ENCODE measurements at places on chromosomes 7 and 10.

DNA sequence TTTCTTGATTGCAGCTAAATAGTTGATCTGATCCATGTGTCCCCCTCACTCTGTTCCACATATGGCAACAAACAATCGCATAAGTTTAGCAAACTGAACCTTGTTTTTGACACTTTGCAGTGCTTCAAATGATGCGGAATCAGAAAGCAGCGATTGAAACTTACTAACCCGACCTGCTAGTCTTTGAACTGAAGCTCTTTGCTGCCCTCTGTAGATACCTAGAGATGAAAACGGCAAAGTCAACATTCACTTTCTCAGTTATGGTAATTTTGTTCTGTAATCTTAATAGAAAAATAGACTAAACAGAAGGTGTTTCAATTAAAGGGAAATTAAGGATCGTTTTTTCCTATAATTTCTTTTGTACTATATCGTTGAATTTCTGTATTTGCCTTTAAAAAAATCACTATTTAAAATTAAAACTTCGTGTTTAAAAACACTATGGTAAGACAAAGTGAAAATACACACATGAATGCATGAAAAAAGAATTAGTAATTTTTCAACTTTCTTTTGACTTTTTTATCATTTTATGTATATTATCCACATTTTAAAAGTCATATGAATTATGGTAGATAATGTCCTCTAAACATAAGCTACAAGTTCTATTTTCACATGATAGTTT lies 276.5 kb downstream of the MAGI2 start:
- DNase-seq = no peak

DNA sequence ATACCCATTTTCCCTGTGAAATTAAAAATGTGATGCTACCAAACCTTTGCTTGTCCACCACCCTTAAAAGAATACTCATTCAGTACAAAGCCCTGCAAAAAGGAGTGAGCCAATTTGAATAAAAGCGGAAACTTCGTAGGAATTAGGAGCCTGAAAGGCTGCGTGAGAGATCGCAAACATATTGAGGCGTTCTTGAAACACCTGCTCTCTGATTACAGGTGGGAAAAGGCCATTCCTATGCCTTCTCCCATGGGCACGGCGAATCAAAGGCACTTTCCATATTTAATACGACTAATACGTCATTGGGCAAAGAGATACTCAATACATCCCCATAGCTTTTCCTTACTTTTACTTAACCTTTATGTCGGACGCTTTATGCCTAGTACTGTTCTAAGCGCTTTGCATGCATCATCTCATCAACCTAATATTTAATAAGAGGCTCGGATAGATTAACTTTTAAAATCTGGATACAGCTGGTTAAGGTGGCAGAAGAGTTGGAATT lies 30.9 kb upstream of the KMT2E start:
- DNase-seq = no peak

DNA sequence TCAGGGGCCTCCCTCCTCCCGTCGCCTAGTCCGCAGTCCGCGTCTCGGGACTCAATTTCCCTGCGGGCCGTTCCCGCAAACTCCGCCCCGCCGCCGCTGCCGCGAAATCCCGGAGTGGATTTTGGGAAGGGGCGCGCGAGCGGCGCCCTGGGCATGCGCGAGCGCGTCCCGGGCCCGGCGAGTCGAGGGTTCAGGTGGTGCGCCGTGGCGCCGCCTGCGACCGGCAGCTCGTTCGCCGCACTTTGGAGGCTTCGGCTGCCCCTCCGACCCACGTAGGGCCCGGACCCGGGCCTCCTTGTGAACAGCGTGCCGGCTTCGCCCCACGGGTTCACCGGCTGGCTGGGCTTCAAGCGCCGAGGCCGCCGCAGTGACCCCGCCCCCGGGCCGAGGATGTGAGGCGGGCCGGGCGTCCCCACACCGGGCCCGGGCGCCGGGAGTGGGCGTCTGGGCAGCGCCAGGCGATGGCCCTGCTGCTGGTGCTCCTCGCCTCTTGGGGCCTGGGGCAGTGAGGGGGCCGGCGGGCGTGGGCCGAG lies at the start of gene PLEKHA8:
PLEKHA8 (plus strand) TSS at position 197 of the 533 bp plus-strand sequence. CDS start 351 bp downstream, outside the sequence.
- DNase-seq = peak; percentile 86

DNA sequence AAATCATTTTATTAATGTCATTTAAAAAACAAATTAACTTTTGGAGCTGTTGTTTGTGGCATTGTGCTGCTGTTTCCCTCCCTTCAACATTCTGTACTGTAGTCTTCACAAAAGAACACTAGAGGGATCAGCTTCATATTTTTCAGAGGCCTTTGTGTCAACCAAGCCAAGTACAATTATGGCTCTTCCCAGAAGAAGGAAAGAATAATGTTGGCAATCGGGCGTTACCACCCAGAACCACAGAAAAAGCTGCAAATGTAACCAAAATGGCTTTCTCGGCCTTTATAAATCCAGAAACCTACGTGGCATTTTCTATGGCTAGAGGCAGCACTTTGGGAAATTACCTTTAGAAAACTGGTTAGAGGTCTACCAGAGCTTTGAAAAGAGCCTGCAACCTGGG lies 98.8 kb upstream of the COL1A2 start:
- DNase-seq = no peak

- no peak for DNase-seq
Measured at GRCh38 chr10:115278294-115278693, 185.1 kb downstream of the ATRNL1 start.

DNA sequence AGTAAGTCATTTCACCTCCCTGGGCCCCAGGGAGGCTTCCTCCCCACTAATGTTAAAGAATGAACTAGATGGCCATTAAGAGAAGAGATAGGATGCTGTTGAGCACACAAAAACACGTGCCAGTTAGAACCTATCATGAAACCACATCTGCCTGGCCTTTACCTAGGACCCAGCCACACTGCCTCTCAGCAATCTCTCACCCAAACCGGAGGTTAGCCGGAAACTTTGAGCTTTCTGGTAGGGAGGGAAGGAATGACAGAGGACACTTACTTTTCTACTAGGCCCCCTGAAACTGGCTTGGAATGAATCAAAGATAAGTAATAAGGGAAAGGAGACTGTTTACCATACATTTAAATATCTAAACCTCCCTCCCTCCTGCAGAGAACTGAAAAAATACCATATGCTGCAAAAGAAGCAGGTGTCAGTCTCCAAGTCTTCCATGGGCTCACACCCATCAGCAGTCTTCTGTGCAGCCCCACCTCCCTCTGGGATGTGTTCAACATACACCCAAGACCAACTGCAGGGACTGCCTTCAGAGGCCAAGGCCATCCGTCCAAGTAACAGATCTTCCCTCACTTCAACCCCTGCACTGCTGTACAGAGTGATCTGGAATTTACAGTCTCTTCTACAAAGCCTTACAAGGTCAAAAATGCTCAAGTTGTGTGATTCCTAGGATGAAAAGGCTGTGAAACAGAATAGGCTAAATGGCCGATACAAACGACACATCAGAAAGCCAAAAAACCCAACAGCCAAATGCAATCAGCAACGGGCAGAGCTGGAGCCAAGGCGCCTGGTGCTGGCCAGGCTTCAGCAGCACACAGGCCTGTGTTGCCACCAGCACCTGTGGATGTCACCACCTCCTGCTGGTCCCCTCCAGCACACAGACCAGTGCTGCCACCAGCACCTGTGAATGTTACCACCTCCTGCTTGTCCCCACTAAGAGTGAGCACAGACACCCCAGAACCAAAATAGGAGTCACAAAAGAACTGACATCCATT lies 42.4 kb downstream of the SORBS1 start:
- DNase-seq = no peak

GRCh38 chr10:50541921-50542320 lies 81.8 kb downstream of the SGMS1 start:
- DNase-seq = no peak

DNA sequence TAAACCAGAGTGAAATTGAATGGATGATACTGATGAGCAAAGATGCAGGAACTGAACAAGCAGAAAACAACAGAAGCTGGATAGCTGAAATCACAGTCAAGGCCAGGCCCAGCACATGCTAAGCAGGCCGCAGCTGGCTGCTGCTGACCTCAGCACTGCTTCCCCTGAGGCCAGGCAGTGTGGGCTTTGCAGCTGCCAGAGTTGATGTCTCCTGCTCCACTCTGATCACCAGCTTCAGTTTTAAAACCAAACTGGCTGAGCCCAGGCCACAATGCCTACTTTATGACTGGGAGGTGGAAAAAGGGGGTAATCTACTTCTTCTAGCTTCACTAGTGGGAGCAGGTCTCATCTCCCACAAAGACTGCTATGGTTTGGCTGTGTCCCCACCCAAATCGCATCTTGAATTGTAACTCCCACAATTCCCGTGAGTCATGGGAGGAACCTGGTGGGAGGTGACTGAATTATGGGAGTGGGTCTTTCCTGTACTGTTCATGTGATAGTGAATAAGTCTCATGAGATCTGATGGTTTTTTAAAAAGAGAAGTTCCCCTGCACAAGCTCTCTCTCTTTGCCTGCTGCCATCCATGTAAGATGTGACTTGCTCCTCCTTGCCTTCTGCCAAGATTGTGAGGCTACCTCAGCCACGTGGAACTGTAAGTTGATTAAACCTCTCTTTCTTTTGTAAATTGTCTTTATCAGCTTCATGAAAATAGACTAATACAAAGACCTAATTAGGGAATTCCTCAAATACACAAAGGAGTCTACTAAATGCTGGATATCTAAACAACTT lies 136.4 kb upstream of the ITGB1 start:
- DNase-seq = no peak

DNA sequence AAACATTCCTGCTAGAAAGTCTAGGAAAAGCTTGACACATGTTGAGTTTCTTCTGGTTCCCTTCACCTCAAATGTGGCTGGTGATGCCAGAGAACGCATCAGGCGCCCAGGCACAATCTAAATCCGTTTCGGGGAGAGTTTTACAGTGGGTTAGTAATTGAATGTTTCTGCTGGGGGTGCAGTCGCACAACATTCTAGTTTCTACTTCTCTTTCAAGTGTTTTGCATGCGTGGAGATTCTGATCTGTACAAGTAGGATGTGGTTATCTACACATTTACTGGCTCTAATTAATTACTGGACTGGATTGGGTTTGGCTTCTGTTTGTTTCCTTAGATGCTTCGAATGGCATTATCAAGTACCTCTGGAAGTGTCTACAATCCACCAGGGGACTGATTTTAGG lies 173.8 kb downstream of the TMEM26 start:
- DNase-seq = no peak

- DNase-seq = no peak
Measured at GRCh38 chr7:101859411-101860106, 42.1 kb downstream of the CUX1 start.

DNA sequence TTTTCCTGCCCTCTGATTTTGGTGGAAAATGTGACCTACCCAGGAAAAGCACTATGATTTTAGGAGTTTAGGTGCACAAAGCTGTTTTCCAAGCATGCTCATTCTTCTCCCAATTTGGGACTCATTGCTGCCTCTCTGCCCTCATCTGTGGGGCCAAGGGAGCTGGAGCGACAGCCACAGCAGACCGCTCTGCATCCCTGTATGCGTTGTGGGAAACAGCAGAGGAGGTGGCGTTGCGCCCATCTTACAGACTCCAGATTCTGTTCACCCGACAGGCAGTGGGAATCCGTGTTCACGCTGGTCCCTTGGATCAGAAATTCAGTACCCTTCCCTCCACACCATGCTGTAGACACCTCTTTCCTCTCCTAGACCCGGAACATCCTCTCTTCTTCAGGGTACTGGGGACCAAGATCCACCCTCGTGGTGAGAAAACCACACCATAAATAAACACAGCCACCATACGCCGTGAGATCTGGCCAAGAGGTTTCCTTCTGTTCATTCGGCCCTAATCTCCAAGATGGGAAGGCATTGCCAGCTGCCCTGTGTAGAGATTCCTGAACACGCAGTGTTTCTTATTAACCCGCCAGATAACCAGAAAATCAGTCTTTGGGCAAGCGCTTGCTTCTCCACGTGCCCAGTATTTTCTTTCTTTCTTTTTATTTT lies 87.9 kb downstream of the CUX1 start:
- DNase-seq = no peak

DNA sequence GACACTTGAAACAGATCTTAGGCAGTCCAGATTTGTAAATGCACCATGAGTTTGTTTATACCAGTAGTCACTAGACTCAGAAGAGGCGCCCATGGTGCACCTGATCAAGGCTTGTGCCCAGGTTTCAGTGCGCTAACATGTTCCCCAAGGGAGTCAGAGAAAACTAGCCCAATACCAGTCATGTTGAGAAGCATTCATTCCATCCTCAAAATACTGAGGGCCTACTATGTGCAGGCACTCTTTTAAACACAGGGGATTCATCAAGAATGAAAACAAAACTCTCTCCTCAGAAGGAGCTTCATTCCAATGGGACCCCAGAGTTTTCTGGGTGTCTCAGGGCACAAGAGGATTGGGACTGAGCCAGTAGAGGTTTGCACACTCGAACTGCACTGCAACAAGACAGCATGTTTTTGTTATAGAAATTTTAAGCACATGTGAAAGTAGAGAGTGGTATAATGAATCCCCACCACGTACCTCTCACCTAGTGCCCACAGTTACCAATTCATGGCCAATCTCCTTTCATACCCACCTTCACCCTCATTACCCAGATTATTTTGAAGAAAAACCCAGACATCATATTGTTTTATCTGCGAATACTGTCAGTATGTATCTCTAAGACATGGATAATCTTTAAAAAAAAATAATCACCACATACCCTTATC lies 55.0 kb upstream of the ARID5B start:
- no peak for DNase-seq

GRCh38 chr10:13769946-13770345 lies 183.2 kb downstream of the PRPF18 start:
- no peak for DNase-seq

DNA sequence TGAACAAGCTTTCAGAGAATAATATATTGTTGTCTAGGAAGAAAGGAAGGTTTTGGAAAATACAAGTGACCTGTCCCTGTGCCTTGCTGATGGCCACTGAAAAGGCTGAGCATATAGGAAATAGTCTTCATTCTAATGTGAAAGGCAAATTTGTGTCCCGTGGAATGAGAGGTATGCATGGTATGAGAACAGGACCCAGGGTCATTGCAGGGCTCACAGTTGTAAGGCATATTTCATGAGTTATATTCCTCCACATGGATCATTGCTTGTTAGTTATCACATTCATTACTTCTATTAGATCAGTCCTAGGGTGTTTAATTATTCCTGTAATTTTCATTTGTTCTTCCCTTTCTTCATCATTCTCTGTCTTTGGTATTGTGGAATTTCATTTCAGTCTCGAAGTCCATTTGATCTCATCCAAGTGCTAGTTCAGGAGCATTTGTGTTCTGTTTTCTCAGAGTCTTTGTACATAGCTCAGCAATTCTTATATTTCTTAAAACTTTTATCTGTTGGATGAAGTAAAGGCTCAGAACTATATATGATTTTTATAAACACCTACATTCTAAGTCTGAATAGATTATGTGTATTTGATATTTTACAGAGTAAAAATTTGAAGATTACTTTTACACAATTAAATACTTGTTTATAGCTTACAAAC lies 39.4 kb upstream of the ARHGAP21 start:
- no peak for DNase-seq
